MG63 (cell line): ENCODE measurements at places on chromosomes 1 and 21. TPM values are rescaled to one million over a fixed set of nuclear protein-coding genes. Genes with fewer than 3 reads are reported as not detected.

The PRAMEF4 gene
- total RNA-seq: not detected in 2 replicates

GRCh38 chr1:2229911-2230731, 2.0 kb downstream of the SKI start:
- peak; percentile 64 for DNase-seq

GRCh38 chr1:171881442-171881841, 40.1 kb downstream of the DNM3 start:
- DNase-seq: no peak

- DNase-seq: peak; percentile 38
Measured at GRCh38 chr1:202710070-202711045, at the start of gene SYT2. TSS of gene SYT2 (minus strand) at chr1:202710454. CDS start at chr1:202605772, 104,682 bp downstream.

- no peak for DNase-seq
Measured at GRCh38 chr1:160657250-160657781, 10.5 kb upstream of the SLAMF1 start.

GRCh38 chr1:236524142-236524894, 536 bp downstream of the LGALS8 start:
- peak; percentile 57 for DNase-seq
